Aorta (tissue), 5 donors: ENCODE measurements at places on chromosomes 3 and 15. TPM values are rescaled to one million over a fixed set of nuclear protein-coding genes. Genes with fewer than 3 reads are reported as not detected.

RASGRF1 gene
- 0.15 TPM for total RNA-seq

DNA sequence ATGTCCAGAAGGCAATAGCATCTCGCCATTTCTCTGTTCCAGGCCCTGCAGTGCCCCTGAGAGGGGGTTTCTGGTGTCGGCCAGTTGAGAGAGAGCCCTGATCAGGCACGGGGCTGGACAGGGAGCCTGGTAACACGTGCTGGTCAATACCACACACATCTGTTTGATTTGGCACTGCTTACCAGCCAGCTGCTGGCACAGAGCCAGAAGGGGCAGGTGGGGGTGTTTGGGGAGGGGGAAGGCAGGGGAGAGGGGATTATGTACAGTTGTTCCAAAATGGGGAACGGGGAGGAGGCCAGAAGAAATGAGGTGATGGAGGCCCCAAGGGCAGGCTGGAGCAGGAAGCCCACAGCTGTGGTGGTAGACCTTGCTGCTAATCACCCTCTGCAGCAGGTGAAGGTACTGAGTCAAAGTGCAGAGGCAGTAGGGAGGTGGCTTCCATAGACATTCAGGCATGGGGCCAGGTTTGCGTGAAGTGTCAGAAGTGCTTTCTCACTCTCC is 153.5 kb upstream of the LPP start:
- no peak overlapping the region for H3K27ac ChIP-seq
- no peaks in the 10 kb centered on the region for H3K36me3 ChIP-seq
- no peak overlapping the region for H3K4me3 ChIP-seq
- no peak for DNase-seq
- no peaks in the 10 kb centered on the region for H3K27me3 ChIP-seq

DNA sequence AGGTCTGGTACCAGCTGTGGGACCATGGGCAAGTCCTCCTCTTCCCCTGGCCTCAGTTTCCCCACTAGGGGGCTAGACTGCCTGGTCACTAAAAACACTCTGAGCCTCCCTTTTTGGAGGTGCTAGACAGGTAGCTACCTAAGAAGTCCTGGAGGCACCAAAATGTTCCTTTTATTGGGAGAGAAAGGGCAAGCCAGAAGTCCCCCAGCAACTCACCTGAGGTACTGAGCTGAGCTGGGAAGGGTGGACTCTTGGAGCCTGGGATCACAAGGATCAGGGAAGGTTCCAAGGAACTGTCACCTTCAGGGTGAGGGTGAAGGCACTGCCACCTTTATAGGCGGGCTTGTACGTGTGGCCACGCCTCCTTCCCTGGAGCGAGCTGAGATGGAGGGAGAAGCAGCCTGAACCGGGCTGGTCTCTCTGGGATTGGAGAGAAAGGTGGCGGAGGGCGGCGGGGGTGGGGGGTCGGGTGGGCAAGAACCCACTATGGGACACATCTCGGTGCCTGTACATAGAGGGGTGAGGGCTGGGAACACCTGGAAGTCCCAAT is at the start of gene CYP1A1:
CYP1A1 (minus strand) TSS at position 304 of the 550 bp plus-strand sequence. CDS start 2,431 bp downstream, outside the sequence.
- H3K4me3 ChIP-seq = peak within 1 kb of the TSS; percentile 66
- no peak within 1 kb of the TSS for H3K27ac ChIP-seq
- no peak for DNase-seq
- no peaks in the 10 kb centered on the region for H3K27me3 ChIP-seq
- no peaks in the 10 kb centered on the region for H3K4me1 ChIP-seq

GRCh38 chr3:46071222-46071858 is 44.1 kb upstream of the XCR1 start:
- no peak for DNase-seq
- H3K4me3 ChIP-seq = no peak overlapping the region
- H3K36me3 ChIP-seq = no peaks in the 10 kb centered on the region
- no peak overlapping the region for H3K27ac ChIP-seq
- H3K4me1 ChIP-seq = no peaks in the 10 kb centered on the region

DNA sequence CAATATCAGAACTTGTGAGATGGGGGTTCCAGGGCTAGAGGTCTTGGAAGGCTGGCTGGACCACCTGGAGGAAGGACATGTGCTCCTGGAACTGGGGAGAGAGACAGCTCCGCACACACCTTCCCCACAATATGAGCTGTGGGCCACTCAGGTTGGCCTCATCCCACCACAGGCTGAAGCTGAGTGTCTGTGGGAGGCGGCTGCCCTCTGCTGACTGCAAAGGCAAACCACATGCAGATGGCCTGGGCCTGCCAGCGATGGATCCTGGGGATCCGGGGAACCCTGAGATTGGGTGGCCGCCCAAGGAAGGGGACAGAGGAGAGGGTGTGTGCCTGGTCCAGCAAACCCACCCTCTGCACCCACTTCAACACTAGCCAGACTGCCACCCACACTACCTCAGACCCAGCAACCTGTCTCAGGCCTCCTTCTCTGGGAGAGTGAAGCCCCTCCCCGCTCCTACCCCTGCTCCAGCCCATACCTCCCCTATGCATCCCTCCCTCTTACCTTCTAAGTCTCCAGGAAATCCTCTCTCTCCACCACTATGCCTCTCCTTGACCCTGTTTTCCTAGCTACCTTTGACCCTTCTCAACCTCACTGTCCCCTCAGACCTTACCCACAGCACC is 44.8 kb downstream of the CYP11A1 start:
- H3K27me3 ChIP-seq = no peaks in the 10 kb centered on the region
- no peaks in the 10 kb centered on the region for H3K36me3 ChIP-seq
- no peak overlapping the region for H3K4me3 ChIP-seq
- H3K27ac ChIP-seq = no peak overlapping the region
- H3K4me1 ChIP-seq = no peaks in the 10 kb centered on the region
- DNase-seq = peak; percentile 76

DNA sequence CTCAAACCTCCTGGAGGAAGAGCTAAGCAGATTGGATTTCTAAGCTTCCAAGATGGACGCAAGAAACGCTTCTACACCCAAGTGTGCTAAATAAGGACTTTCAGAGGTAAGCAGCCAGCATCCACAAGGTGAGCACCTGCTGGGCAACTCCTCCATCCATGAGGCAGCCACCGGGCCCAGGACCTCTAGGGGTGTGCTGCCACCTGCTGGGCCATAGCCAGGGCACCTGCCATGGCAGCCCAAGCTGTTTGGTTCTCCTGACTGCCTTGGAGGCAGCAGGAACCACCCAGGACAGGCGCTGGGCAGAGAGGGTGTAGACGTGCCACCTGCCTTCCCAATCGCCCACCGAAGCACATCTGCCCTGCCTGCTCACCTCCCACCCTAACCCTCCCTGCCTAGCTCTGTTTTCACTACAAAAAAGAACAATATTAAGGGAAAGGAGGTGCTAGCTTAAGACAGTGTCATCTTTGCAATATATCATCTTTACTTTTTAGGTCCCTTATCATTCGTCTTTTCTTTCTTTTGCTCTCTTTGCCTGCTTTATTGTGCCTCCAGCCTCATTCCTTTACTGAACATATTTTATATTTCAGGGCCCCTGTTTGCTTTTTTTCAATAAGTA is 12.9 kb downstream of the C15orf62 start:
- H3K4me3 ChIP-seq = no peak overlapping the region
- H3K4me1 ChIP-seq = no peaks in the 10 kb centered on the region
- DNase-seq = no peak
- peaks cover 2% of the 10 kb centered on the region for H3K36me3 ChIP-seq

DNA sequence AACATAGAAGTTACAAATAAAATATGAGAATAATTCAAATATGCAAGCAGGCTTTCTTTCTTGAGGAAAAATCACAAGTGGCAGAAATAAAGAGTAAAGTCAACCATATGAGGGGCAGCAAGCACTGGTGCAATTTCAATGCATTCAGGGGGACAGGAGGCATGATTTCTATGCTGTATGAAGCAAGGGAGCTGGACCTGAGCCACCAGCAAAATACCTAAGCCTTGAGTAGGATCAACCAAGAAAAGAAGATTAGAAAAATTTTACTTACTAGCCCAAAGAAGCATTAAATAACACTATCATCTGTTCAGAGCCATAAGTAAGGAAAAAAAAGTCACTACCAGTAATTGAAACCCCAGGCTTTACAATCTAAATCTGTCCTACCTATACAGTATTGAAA is 6.3 kb downstream of the ADGRG7 start:
- no peak for DNase-seq
- no peak overlapping the region for H3K27ac ChIP-seq

DNA sequence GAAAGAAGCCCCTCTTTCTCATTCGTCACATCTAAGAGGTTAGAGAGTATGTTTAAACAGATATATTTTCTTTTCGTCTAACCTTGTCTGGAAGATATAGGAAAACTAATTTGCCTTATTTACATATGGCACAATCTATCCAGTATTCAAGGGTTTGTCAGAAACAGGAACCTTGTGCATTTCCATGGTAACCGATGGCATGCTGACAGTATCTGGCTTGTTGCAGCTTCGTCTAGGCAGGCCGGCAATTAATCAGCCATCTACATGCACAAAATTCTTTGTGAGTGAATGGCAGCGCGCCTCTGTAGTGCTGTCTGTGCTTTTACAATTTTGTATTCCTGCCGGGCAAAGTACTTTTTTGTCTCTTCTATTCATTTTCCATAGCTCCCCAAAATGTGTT is 294.0 kb upstream of the SOX2 start:
- H3K27ac ChIP-seq = no peak overlapping the region
- no peaks in the 10 kb centered on the region for H3K36me3 ChIP-seq
- no peaks in the 10 kb centered on the region for H3K27me3 ChIP-seq
- DNase-seq = no peak
- H3K4me1 ChIP-seq = no peaks in the 10 kb centered on the region
